ENCODE measurements at places on chromosomes 6 and 20.

DNA sequence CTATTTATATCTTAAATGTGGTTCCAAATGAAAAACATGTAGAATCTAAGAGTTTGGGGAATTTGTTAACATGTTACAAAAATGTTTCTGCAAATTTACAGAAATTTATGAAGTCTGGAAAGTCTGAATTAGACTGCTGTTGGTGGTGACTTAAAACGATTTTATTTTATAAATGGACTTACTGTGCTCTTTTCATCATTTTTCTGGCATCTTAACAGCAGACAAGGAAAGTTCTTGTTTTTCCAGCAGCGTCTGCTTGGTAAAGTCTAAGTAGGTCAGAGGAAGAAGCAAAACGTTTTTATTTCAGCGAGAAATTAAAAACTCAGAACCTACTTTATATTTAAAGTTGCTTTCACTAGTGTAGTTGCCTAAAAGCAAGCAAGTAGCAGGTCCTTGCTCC is 48.6 kb upstream of the COL9A1 start:
- no peaks in the 10 kb centered on the region for H3K27me3 ChIP-seq
- DNase-seq, result no peak
- H3K4me3 ChIP-seq, result no peak overlapping the region
- H3K36me3 ChIP-seq, result no peaks in the 10 kb centered on the region

DNA sequence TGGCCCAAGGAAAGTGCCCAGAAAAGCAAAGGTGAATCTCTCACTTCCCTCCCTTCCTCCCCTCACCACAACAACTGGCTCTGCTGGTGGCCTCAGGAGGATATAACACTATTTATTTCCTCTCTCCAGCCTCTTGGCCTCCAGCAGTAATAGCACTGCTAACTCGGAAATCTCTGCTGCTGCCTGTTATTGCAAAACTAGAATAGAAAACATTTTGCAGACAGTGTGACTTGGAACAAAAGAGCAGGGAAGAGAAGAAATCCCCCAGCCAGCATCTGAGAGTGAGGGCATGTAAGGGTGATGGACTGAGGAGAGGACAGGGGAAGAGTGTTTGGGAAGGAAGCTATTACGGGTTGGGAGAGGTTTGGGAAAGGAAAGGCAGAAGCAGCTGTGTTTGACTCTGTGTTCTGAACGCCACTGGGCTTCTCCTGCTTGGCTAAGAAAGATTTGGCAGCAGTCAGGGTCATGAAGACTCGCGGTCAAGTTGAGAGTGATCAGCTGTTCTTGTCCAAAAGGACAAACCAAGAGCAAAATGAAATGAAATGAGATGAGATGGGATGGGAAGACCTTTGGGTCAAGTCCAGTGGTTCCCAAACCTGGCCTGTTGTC is 81.0 kb upstream of the SNX9 start:
- no peak for DNase-seq
- no peak overlapping the region for H3K27ac ChIP-seq
- H3K4me3 ChIP-seq, result no peak overlapping the region
- H3K36me3 ChIP-seq, result peaks cover 5% of the 10 kb centered on the region

DNA sequence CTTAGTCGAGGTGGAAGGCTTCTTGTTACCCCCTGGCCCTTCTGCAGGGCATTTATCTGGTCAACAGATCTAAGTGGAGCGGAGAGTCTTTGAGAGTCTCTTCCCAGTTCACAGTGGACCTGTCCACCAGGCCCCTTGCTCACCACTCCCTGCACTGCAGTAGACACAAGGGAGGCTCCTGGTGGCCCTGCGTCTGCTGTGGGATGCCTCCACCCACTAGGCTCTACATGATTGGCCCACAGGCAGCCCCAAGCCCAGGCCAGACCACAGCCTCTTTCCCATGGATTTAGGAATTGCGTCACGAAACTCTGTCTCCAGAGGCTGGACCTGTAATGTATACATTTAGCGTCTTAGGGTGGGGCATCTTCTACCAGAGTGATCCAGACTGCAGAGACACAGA is 28.4 kb downstream of the TBC1D7 start:
- no peaks in the 10 kb centered on the region for H3K27me3 ChIP-seq
- peaks cover 15% of the 10 kb centered on the region for H3K4me1 ChIP-seq
- no peak overlapping the region for H3K27ac ChIP-seq
- H3K36me3 ChIP-seq, result peaks cover 24% of the 10 kb centered on the region

DNA sequence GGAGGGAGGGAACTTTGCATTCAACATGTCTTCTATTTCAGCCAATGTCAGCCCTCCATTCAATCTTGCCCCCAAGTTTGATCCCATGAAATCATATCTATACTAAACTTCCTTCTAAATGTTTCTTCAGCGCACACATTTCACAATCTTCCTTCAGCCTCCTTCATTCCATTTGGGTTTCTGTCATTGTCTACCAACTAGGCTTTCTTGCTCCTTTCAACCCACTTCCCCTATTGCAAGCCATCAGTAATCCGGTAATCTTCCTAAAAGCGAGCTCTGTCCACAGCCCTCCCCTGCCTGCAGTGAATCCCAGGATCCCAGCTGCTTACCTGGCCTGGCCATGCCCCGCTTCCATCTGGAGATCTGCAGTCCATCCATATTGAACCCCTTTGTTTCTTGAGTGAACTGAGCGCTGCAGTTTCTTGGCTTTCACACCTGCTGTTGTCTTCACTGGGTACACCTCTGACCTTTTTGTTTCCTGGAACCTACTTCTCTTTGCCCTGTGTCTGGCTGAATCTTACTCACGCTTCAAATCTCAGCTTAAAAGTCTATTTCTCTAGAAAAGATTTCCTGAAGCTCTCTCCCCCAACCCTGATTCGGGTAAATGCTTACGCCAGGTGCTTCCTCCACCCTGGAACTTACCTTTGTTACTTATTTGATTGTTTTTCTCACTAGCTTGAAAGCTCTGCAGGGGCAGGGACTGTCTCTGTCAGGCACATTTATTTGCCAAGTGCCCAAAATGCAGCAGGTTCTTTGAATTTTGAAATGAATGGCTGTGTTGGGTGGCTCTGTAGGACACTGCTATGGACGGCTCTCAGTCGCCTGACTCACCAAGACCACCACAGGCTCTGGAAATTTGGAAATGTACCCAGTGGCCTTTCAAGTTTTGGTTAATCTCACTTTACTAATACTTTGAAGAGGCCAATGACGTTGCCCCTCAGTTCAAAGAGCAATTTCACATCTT is 50.3 kb downstream of the ADTRP start:
- H3K36me3 ChIP-seq, result no peaks in the 10 kb centered on the region
- no peaks in the 10 kb centered on the region for H3K27me3 ChIP-seq
- no peak overlapping the region for H3K27ac ChIP-seq
- H3K4me1 ChIP-seq, result peaks cover 7% of the 10 kb centered on the region
- DNase-seq, result no peak
- H3K4me3 ChIP-seq, result no peak overlapping the region

- no peak overlapping the region for H3K4me3 ChIP-seq
- no peak overlapping the region for H3K27ac ChIP-seq
- no peaks in the 10 kb centered on the region for H3K27me3 ChIP-seq
- DNase-seq, result no peak
- peaks cover 42% of the 10 kb centered on the region for H3K36me3 ChIP-seq
Measured at GRCh38 chr6:80425089-80425823, 318.8 kb downstream of the BCKDHB start.

GRCh38 chr6:167341038-167341583 is 16.2 kb downstream of the TTLL2 start:
- H3K4me1 ChIP-seq, result no peaks in the 10 kb centered on the region
- DNase-seq, result no peak
- H3K36me3 ChIP-seq, result no peaks in the 10 kb centered on the region
- no peak overlapping the region for H3K27ac ChIP-seq
- no peak overlapping the region for H3K4me3 ChIP-seq

- no peak overlapping the region for H3K27ac ChIP-seq
- H3K4me3 ChIP-seq, result no peak overlapping the region
- H3K36me3 ChIP-seq, result no peaks in the 10 kb centered on the region
- DNase-seq, result no peak
- no peaks in the 10 kb centered on the region for H3K27me3 ChIP-seq
- peaks cover 15% of the 10 kb centered on the region for H3K4me1 ChIP-seq
Measured at GRCh38 chr6:132972971-132973370, 158.6 kb downstream of the RPS12 start.

DNA sequence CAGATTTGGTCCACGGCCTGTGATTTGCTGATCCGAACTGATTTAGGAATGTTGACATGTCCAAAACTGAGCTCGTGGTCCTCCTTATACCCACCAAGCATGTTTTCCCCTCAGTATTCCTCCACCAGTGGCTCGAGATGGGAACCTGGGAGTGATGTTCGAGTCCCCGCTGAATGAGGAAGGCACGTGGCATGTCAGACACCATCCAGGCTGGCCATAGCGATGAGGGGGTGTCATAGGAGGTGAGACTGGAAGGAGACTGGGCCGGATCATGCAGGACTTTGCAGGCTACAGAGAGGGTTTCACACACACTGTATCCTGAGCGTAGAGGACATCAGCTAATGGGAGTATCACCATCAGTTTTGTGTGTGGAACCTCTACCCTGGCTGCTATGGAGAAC is 78.2 kb downstream of the TOX2 start:
- DNase-seq, result no peak
- no peak overlapping the region for H3K27ac ChIP-seq
- H3K4me3 ChIP-seq, result no peak overlapping the region
- no peaks in the 10 kb centered on the region for H3K4me1 ChIP-seq
- H3K36me3 ChIP-seq, result no peaks in the 10 kb centered on the region

GRCh38 chr20:25355866-25356265 is 34.8 kb downstream of the ABHD12 start:
- no peak overlapping the region for H3K4me3 ChIP-seq
- no peaks in the 10 kb centered on the region for H3K36me3 ChIP-seq
- H3K4me1 ChIP-seq, result peaks cover 35% of the 10 kb centered on the region
- no peak for DNase-seq
- H3K27ac ChIP-seq, result no peak overlapping the region
- H3K27me3 ChIP-seq, result no peaks in the 10 kb centered on the region

DNA sequence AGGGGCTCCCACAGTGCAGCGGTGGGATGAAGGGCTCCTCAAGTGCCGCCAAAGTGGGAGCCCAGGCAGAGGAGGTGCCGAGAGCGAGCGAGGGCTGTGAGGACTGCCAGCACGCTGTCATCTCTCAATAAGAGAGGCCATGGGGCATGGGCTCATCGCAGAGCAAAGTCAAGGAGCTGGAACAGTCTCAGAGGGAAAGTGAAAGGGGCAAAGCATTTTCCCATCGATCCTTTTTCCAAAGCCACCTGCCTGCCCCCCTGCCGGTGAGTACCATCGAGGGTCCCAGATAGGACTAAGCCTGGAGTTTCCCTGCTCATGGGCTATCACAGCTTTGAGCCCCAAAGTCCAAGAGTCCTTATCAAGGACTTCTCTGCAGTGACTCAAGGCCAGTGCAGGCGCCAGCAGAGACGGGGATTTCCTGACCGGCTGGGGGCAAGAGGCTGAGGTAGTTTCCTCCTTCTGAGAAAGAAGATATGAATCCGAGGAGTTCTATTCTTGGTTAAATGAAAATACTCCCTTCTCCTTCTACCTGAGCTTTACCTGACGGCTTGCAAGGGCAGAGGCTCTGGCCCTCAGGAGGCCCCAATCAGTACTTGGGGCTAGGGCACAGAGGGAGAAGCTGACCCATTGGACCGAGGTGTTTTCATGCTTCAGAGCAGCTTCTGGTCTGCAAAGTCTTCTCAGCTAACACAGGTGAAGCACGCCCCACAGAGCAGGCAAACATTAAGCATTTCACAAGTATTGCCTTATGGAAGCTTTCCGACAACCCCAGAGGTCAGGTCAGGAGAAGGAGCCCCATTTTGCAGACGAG is 22.6 kb downstream of the ETV7 start:
- no peaks in the 10 kb centered on the region for H3K27me3 ChIP-seq
- H3K27ac ChIP-seq, result no peak overlapping the region
- no peaks in the 10 kb centered on the region for H3K36me3 ChIP-seq
- peaks cover 9% of the 10 kb centered on the region for H3K4me1 ChIP-seq
- H3K4me3 ChIP-seq, result no peak overlapping the region

DNA sequence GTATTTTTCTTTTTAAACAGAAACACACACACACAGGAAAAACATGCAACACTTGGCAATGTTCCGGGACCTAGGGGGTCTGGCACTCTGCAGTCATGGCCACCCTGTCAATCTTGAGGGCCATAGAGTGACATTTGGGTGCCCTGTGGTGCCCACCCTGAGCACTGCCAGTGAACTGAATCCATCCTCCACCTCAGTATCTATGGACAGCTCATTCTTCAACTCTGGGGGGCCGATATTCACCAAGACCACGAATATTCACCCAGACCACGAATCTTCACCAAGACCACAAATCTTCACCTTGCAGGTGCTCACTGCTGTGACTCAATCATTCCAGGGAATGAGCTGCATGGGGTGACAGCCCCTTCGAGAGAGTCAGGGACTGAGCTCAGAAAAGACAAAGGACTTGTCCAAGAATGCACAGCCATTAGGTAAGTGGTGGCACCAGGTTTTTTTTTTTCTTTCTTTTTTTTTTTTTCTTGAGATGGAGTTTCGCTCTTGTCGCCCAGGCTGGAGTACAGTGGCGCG is 19.1 kb downstream of the SNAI1 start:
- no peaks in the 10 kb centered on the region for H3K36me3 ChIP-seq
- H3K4me3 ChIP-seq, result no peak overlapping the region
- no peaks in the 10 kb centered on the region for H3K27me3 ChIP-seq
- no peak for DNase-seq
- peak overlapping the region; percentile 57 for H3K27ac ChIP-seq

GRCh38 chr20:1489764-1490436 is 1.3 kb downstream of the SIRPB2 start:
- no peak for DNase-seq
- H3K27me3 ChIP-seq, result peaks cover 75% of the 10 kb centered on the region
- H3K4me3 ChIP-seq, result no peak overlapping the region
- H3K4me1 ChIP-seq, result no peaks in the 10 kb centered on the region
- H3K36me3 ChIP-seq, result no peaks in the 10 kb centered on the region
- H3K27ac ChIP-seq, result no peak overlapping the region

- no peaks in the 10 kb centered on the region for H3K27me3 ChIP-seq
- no peak overlapping the region for H3K4me3 ChIP-seq
- no peak overlapping the region for H3K27ac ChIP-seq
- no peak for DNase-seq
Measured at GRCh38 chr20:53831812-53832211, 238.2 kb upstream of the ZNF217 start.

GRCh38 chr6:108518714-108519576 is 41.8 kb upstream of the FOXO3 start:
- no peak overlapping the region for H3K27ac ChIP-seq
- H3K4me1 ChIP-seq, result no peaks in the 10 kb centered on the region
- DNase-seq, result no peak
- peaks cover 2% of the 10 kb centered on the region for H3K36me3 ChIP-seq
- no peak overlapping the region for H3K4me3 ChIP-seq

GRCh38 chr20:58431134-58431533 is 42.1 kb downstream of the VAPB start:
- H3K4me3 ChIP-seq, result no peak overlapping the region
- no peak for DNase-seq
- peaks cover 5% of the 10 kb centered on the region for H3K36me3 ChIP-seq
- H3K27ac ChIP-seq, result no peak overlapping the region

GRCh38 chr6:39451831-39452230 is 129.3 kb upstream of the KCNK16 start:
- H3K27ac ChIP-seq, result no peak overlapping the region
- H3K27me3 ChIP-seq, result no peaks in the 10 kb centered on the region
- peaks cover 8% of the 10 kb centered on the region for H3K4me1 ChIP-seq
